ENCODE measurements at places on chromosomes 3 and 15.

DNA sequence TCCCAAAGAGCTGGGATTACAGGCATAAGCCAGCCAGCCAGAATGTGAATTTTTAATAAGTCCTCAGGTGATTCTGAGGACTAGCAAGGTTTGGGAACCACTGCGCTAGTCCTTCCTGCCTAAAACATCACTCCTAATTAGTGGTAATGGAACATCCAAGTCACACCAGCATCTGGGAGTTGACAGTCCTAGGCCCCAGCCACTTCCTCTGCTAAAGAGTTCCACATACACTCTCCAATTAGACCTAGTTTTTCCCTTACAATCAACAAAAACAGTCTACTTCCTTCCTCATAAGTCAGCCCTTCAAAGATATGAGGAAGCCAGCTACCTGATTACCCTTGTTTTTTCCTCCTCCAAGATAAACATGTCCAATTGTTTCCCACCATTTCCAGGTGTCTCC lies 78.1 kb downstream of the OXNAD1 start:
- DNase-seq: no peak

DNA sequence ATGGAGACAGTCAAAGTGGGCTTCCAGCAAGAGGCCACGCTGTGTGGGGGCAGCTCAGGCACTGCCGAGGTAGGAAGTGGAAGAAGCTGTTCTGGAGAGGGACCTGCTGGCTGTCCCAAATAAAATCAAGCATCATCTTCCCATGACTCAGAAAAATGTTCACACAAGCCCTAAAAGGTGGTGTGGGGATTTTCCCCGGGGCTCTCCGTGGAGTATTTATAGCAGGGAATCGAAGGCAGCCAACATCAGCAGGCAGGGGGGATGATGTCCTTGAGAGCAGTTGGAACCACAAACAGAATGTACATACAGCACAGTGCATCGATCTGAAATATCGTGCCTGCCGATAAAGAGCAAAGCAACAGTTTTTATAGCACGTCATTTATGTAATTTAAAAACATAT lies 27.6 kb downstream of the PRR23E start:
- DNase-seq: no peak

- no peak for DNase-seq
Measured at GRCh38 chr3:134073583-134073945, 43.8 kb upstream of the SLCO2A1 start.

GRCh38 chr3:163273694-163274093 lies 1777.1 kb downstream of the OTOL1 start:
- DNase-seq: no peak

DNA sequence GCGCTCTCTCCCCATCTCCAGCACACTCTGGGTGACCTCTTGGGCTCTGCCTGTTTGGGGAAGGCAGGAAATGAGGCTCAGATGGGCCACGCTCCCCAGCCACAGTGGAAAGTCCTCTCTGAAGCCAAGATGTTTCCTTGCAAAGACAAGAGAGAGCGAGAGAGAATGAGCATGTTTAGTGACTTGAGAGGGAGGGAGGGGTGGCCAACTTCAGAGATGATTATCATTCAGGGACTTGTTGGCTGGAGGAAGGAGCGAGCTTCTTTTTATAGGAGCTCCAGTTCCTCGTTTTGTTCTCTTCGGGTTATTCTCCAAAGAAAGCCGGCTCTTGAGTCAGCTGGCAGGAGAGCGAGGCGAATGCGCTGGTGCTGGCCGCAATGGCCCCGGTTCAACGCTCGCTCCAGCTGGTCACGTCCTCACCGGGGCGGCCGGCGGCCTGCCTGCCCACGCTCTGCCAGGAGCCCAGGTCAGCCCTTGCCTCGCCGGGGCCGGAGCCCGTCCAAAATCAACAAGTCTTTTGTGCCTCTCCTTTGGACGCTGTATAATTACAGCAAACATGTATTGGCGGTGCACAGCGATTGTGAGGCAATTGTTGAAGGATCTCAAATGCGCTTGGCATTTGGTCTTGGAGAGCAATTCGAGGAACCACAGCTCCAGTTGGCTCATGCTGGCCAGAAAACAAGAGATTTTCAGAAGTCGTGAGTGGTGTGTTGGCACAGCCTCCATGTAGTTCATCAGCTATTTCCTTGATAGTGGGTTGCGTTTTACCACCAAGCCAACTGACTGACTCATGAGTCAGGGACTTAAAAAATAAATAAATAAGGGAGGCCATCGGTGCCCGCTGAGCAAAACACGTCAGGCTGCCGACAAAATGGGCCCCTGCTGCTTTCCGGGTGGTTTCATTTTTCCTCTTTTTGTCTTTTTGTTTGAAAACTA lies 288.6 kb downstream of the UACA start:
- no peak for DNase-seq

DNA sequence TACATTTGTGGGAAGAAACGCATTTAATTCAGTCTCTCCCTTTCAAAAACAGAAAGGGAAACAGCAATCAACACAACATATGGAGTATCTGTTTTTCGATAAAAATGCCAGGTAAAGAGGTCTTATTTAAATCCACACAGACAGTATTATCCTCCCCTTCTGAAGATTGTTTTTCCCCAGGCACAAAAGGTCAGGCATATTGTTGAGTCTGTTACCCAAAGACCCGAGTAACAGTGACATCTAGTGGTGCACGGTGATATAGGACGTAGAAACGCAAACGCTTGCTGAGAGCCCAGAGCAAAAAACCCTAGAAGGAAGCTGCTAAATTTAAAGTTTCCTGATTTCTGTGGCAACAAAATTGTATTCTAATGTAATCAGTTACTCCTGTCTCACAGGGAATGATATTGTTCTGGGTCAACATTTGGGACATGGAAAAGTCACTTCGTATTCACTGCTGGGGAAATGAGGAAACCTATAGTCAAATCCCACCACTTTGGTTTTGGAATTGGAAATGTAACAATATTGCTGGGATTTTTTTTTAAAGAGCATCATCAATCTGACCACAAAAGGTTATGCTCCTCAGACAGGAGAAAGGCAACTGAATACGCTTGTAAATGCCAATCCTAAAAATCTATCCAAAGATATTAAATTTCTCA lies 312.7 kb upstream of the CCDC54 start:
- peak; percentile 35 for DNase-seq

DNA sequence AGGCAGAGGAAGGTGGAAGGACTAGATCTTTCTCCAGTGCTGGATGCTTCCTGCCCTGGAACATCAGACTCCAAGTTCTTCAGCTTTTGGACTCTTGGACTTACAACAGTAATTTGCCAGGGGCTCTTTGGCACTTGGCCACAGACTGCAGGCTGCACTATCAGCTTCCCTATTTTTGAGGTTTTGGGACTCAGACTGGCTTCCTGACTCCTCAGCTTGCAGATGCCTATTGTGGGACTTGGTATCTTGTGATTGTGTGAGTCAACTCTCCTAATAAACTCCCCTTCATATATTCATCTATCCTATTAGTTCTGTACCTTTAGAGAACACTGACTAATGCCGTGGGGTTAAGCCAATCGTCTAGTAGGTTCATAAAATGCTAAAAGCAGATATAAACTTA lies 8.8 kb upstream of the B3GNT5 start:
- DNase-seq: no peak

- peak; percentile 54 for DNase-seq
Measured at GRCh38 chr15:50906954-50907600, 1.4 kb upstream of the AP4E1 start.

DNA sequence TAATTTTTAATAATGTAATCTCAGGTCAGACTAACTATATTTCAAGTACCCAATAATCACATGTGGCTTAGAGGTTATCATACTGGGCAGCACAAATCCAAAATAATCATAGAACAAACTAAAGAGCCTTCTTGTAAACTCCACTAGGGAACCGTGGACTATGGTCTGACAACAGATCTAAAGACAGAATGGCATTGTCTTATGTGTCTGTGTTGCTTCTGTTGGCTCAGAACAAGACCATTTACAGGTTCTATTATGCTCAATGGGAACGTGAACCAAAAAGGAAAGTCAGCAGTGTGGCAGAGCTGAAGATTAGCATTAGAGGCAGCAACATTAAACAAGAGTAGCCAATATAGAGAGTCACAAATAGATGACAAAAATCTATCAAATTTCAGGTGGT lies 74.9 kb downstream of the ETFA start:
- no peak for DNase-seq

GRCh38 chr3:111715911-111716523 lies 120.9 kb upstream of the ZBED2 start:
- peak; percentile 6 for DNase-seq

DNA sequence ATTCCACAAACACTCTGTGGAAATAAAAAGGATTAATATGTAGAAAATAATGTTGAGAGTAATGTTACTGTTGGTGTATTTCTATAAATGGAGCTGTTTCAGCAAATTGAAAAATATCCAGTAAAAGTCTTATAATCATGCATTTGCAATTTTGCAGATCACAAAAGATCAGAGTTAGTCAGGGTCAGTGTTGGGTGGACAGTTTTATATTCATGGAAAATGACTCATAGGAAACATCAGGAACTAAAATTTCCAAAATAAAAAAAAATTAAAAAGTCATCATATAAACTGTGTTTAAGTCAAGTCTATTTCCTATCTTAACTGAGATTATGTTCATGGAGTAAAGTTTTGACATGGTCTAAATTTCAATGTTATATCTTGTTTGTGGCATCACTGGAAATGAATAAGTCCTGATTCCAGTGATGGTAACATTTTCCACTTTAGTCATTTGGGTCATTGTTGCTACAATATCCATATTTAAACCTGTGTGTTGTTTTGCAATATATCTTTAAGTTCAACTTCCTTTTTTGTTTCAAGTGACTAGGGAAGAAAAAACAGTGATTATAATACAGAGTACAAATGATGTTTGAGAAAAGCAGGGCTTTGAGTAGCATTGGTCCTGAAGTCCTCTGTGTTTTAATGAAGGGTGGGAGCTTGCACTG lies 37.8 kb downstream of the MITF start:
- no peak for DNase-seq
